WTC11 (cell line): ENCODE measurements at places on chromosomes 12 and 14.

DNA sequence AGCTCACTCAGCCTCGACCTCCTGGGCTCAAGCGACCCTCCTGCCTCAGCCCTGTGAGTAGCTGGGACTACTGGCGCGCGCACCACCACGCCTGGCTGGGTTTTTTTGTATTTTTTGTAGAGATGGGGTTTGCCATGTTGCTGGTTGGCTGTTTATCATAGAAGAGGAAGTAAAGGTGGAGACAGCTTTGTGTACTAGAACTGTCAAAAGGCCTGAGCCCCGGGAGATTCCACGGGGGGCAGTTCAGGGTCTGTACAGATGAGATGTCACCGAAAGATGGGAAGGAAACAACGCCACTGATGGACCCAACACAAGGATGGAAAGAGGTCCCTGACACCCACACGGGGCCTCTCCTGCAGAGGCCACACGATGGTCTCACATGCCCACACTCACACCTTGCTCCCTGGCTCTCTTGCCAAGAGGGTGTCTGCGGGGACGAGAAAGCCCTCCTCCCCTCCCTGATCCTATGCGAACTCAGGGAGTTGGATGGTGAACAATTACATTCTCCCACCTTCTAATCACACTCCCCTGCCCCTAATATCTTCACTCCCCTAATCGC lies 66.6 kb downstream of the KDM2B start:
- no peak for DNase-seq

GRCh38 chr12:108399514-108399913 lies 60.4 kb upstream of the CMKLR1 start:
- no peak for DNase-seq

- no peak for DNase-seq
Observed at GRCh38 chr12:130166306-130166705, 4.0 kb downstream of the FZD10 start.

- no peak for DNase-seq
Observed at GRCh38 chr12:83945871-83946270, 966.7 kb downstream of the SLC6A15 start.

GRCh38 chr14:45112896-45113781 lies 21.1 kb downstream of the FKBP3 start:
- DNase-seq: no peak

- no peak for DNase-seq
Observed at GRCh38 chr14:94975366-94975765, 182.0 kb downstream of the DICER1 start.
